ENCODE measurements at places on chromosomes 13 and 19.
A peak's percentile ranks its signal among the peaks of the same experiment; 100 is the strongest.

DNA sequence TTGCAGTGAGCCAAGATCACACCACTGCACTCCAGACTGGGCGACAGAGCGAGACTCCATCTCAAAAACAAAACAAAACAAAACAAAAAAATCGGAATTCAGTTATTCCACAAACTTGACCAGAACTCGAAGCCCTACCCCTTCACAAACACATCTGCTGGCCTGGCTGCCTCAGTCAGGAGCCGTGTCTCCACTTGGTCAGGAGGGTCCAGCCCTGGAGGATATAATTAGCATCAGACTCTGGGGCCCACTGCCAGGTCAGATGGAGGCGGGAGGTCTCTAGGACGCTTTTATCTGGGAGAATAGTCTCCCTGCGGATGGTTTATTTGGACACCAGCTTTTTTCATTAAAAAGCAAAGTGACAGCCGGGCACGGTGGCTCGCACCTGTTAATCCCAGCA is 8.0 kb downstream of the ELL start:
- DNase-seq, result no peak

DNA sequence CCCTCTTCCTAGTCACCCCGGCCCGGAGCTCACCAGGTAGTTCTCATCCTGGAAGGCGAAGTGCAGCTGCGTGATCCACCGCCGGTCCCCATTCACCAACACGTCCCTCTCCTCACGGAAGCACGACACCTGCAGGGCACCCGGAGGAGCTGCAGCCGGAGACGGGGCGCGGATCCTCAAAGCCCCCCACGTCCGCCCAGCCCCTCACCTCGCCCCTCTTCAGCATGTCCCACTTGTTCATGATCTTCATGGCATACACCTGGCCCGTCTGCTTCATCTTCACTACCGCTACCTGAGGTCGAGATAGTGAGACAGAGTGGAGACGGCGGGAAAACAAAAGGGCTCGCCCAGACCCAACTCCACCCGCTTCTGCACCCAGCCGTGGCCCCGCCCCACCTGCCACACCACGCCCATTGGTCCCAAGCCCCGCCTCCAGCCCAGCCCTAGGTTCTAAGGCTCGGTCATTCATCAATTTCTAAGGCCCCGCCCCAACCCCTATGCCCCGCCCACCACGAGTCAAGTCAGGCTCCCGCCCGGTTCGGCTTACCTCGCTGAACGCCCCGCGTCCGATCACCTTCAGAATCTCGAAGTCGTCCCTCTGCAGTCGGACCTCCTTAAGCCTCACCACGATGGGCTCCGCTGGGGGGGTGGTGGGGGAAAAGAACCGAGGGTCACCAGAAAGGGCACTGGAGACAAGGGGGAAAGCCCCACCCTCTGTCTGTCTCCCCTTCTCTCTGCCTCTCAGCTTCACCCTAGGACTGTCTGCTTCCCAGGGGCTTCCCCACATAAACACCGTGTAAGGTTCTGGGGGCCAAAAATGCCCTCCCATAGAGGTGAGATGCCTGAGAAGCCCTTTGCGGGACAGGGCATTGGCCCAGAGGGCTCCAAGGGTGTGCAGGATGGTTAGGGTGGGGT is 2.8 kb downstream of the DMPK start:
- DNase-seq, result no peak

DNA sequence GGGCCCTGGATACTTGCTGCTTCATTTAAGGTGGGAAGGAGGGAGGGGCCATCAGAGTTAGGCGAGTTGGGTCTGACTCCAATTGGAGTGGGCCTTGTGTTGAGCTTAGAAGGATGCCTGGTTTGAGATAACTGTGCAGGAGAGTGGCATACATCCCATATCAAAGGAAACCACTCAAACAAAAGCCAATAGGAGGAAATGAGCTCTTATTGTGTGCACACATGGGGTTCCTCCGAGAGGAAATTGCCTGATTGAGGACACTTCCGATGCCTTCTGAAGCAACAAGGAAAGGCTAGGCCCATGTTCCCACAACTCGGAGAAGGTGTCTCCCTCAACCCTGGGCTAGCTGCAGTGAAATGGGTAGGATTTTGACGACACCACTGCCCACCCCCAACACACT is 19.6 kb downstream of the MBNL2 start:
- no peak for DNase-seq

GRCh38 chr19:57788114-57788692 is 18.7 kb downstream of the ZNF586 start:
- no peak for DNase-seq

- DNase-seq, result no peak
Measured at GRCh38 chr13:99275093-99275469, 16.9 kb upstream of the GPR18 start.

DNA sequence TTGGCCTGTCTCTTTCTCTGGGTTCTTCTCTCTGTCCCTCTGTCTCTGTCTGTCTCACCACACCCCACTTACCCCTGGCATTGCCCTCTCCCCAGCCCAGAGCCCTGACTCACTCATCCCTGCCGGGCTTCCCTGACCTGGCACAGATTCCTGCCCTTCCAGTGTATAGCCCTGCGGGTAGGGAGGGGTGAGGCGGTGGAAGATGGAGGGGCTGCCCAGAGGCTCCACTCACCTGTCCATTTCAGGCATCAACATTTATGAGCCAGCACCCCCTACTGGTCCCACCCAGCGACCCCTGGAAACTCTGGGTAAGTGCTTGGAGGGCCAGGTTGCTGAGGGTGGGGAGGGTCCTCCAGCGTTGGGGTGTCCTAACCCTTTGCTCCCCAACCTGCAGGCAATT is 1.0 kb downstream of the NCCRP1 start:
- no peak for DNase-seq

DNA sequence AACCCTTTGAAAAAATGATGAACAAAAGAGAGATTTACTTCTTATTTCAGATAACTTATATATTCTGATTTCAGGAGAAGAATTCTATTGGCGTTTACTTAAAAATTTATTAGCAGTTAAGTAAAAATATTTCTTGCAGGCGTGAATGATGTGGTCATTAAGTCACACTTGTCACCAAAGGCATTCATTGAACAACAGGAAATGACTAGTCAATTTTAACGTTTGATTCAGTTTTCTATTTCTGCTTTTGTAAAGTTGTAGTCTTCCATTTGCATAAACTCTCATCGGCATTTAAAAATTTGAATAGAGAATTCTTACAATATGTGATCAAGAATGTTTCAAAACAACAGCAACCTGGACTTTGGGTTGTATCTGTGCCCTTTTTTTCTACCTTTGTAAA is 83.4 kb downstream of the GPR12 start:
- no peak for DNase-seq

DNA sequence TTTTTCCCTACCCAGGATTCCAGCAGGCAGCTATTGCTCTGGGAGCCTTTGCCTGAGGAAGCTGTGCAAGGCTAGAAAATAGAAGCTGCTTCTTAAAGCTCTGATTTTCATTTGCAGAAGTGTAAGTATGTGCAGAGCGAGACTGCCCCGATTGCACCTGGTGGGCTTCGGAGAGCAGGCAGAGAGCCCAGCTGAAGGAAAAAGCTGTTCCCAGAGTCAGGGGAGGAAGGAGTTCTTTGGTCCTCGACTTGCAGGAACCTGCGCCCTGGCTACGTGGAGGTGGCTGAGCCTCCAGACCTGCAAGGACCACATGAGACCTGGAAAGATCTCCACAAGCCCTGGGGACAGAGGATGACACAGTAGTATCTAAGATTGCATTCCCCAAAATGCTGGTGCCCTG is 235.0 kb upstream of the ARGLU1 start:
- DNase-seq, result no peak

DNA sequence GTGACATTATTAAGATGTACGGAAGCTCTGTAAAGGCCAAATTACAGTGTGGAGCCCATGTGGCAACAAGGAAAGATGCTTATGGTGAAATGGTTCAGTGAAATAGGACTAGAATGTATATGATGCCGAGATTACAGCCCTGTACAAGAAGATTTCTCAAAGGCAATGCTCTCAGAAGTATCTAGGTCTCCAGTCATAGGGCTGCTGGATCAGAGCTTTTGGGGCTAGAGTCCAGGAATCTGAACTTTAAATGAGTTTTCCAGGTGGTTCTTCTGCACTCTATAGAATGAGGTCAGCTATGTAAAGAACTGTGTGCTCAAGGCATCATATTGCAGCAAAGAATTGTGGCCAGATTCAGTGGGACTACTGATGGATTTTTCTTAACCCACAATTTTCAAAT is 75.4 kb upstream of the STK24 start:
- no peak for DNase-seq

- no peak for DNase-seq
Measured at GRCh38 chr13:78603240-78603957, at the start of gene POU4F1. POU4F1 (minus strand) TSS chr13:78603552; CDS start chr13:78603326, 226 bp downstream.

DNA sequence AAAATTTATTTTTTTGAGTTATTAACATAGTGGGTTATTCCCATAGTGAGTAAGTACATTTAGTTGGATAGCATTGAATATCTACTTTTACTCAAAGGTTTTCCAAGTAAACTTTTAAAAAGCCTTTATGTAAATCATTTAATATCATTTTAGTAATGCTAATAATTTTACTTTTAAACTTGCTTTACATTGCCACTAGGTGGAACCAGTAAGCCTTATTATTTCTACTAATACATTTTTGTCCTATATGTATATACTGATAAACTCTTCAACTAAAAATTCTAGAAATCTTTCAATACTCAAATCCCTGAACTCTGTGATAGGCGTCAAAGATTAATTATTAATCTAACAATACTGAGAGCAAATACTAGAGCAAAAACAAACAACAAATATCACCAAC is 1709.2 kb upstream of the PCDH20 start:
- DNase-seq, result peak; percentile 20

GRCh38 chr13:77429320-77430142 is 102.6 kb upstream of the MYCBP2 start:
- DNase-seq, result peak; percentile 78

- no peak for DNase-seq
Measured at GRCh38 chr13:76994281-76994680, 2.4 kb downstream of the CLN5 start.

DNA sequence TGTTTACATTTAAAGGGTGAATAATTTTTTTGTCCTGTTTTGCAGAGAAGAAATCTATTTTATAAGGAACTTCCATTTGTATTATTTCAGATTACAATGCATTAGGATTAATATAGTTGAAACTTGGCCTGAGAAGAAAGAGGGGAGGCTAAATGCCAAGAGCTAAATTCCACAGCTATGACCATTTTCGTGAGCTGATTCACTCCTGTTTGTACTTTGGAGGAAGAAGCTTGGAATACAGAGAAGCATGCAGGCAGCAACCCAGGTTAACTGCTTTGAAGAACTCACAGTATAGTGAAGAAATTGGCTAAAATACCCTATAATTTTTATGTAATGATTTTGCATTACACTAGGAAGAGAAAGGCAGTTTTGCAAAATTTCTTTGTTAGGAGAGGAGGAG is 309.4 kb upstream of the KLF12 start:
- no peak for DNase-seq

DNA sequence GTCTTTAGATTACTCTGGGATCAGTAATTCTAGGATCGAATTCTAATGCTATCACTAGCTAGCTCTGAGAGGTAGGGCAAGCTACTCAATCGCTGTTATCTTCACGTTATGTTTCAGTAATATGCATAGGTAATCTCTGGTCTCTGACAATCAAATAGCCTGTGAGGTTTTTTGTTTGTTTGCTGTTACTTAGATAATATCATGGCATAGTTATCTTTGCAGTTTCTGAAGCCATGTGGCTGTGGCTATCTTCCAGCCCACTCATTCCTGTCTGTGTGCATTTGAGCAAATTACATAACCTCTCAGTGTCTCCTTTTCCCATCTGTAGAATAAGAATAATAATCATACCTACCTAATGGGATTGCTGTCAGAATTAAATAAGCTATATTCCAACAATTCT is 330.2 kb downstream of the PCDH9 start:
- DNase-seq, result no peak

DNA sequence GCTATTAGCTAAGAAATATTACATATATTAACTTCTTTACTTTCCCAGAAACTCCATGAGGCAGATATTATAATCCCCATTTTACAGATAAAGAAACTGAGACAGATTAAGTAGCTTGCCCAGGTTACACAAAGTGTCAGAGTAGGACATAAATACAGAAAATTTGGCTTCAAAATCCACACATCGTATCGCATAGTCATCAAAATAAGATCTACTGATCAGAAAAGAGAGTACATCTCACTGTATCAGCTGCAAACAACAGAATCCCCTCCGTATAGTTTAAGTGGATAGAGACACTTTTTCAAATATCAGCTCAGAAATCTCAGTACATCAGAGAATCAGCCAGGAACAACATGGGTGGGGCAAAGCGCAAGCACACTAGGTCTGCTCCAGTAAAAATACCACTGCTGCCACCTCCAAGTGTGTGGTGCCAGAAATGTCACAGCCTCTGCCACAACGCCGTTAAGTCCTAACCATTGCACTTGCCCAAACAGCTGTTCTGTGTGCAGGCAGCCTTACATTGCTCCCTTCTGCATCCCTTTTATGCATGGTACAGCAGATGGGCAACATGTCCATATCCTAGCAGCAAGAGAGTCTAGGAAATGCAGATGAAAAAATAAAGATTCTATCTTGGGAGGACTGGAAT is 204.8 kb downstream of the KLF12 start:
- DNase-seq, result no peak

DNA sequence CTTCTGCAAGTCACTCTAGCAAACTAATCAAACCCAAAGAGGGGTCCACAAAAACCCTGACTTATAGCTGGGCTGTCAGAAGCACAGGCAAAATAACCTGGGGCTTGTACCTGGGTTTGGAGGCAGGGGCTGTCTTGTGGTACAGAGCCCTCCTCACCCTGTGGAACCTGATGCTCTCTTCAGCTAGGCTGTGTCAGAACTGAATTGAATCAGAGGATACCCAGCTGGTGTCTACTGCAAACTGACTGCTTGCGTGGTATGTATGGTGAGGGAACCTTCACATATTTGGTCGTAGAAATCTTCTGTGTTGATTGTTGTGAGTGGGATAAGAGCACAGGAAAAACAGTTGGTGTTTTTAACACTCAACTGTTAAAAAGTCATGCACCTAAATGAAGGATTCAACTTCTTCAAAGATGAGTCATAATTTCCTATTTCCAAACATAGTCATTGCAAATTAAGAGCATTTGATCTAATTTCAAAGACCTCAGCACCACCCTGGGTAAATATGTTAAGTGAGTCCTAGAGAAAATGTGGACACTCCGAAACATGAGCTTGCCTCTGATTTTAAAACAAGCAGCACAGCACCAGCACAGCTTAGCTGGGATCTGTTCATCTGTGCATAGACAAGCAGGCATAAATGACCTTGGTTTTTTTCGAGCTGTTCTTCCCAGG is 840.2 kb downstream of the UQCRFS1 start:
- DNase-seq, result no peak

- no peak for DNase-seq
Measured at GRCh38 chr13:99280166-99280565, 22.0 kb upstream of the GPR18 start.

GRCh38 chr13:26253262-26253786 is 605 bp upstream of the CDK8 start:
- DNase-seq, result no peak
